ENCODE measurements at places on chromosomes 7 and 10.

DNA sequence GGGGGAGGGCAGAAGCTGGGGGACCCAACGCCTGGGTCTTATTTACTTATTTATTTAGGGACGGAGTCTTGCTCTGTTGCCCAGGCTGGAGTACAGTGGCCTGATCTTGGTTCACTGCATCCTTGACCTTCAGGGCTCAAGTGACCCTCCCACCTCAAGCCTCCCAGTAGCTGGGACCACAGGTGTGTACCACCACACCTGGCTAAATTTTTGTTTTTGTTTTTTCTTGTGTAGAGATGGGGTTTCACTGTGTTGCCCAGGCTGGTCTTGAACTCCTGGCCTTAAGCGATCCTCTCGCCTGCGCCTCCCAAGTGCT lies 1.7 kb upstream of the MOGAT3 start:
- DNase-seq = no peak

DNA sequence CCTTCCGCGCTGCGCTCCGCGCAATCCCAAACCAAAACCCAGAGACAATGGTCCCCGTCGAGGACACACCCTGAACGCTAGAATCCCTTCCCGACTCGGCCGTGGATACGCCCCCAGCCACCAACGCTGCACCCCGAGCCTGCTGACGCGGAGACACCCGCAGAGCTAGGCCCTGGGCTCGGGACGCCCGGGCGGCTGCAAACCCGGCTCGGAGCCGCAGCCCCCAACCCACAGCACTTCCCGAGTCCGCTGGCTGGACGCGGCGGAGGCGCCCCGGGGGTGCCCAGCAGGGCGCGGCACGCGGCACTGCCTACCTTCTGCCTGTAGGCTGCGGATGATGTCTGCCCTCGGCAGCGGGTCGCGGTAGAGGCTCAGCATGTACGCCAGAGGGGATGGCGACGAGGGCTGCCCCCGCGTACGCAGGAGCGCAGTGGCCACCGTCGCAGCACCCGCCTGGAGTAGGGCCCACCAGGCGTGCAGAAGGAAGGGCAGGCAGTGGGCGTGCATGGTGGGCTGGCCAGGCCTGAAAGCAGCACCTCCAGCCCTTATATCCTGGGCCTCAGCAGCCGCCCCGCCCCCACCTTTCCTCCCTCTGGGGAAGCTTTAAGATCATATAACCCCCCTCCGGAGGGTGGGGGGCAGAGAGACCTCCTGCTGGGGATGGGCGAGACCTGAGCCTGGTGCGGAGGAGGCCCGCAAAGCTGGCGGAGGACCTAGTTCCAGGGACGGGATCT lies at the start of gene NODAL:
Gene NODAL, minus strand, starts transcription at position 521 of the 734 bp plus-strand sequence. Its CDS starts 14 bp downstream, at position 507.
- no peak for DNase-seq

GRCh38 chr7:30501264-30501663 lies 3.4 kb downstream of the GGCT start:
- DNase-seq = no peak

DNA sequence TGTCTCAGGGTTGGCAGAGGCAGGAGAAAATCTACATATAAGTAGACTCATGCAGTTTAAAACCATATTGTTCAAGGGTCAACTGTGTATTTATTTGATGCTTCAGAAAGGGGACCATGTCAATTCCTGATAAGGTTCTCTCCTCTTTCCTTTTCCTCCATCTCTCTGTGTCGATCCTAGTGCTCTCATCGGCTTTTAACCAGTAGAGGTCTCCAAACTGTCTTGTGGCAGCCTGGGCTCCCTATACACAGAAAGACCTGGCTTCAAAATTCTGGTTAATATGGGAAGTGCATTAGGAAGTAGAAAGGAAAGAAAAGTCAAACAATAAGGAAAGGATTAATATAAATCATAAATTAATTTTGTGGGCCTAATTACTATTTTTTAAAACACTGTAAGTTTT lies 304.4 kb upstream of the C7orf33 start:
- DNase-seq = no peak

DNA sequence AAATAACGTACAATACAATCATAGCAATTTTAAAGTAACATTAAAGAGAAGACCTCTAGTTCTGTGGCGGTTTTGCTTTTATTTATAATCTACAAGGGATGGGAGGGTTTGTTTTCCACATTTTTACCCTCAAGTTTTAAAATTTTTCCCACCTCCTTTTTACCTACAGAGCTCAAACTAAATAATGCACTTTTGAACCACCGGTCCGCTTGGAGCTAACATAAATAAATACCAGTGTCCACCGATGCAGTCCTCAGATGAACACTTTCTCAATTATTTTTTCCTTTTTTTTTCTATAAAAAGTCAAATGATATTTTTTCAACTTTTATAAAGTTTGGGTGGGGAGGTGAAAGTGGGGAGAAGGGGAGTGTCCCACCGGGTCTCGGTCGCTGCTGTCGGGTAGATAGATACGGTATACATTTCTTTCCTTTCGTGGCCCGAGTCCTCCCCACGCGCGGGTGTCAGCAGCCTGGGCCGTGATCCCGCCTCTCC lies 3.3 kb downstream of the ZNF503 start:
- no peak for DNase-seq

GRCh38 chr10:132447446-132448247 lies 50.6 kb downstream of the PWWP2B start:
- DNase-seq = no peak

DNA sequence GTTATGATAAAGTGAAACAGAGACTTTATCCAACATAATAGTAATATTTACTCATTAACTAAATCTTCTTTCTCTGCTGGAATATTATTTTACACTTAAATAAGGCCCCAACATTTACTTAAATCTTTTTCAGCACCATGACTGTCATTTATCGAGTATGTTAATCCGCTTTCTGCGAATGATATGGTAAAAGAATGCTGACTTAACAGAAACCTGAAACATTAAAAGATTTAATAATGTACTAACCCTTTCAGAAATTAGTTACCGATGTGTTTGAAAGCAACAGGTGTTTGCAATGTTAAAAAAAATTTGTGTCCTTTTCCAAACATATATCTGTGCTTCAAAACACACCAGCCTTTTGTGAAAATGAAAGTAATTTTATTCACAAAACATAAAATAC lies 190.5 kb downstream of the SKAP2 start:
- DNase-seq = no peak

Measured in HCT116 (cell line).